ENCODE measurements at places on chromosomes 7 and 10.

DNA sequence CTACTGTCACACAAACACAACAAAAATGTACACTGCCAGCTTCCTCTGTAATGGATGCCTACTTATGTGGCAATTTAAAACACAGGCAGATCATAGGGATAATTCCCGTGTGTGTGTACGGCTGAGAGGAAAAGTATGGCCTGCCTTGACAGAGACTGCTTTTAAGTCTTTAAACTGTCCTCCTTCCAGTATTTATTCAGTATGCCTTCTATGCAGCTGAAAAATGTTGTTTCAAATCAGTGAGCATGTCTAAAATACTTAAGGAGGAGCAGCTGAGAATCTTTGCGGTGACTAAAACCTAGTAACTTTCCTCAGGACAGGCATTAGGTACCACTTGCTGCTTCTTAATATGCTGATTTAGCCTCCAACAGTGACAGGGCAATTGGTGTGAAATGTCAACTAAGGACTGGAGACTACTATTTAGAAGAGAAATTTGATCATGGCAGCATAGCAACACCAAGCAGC, 126.3 kb downstream of the CACNA2D1 start:
- DNase-seq = no peak

GRCh38 chr10:95693071-95693667, 558 bp downstream of the TCTN3 start:
- no peak for DNase-seq

DNA sequence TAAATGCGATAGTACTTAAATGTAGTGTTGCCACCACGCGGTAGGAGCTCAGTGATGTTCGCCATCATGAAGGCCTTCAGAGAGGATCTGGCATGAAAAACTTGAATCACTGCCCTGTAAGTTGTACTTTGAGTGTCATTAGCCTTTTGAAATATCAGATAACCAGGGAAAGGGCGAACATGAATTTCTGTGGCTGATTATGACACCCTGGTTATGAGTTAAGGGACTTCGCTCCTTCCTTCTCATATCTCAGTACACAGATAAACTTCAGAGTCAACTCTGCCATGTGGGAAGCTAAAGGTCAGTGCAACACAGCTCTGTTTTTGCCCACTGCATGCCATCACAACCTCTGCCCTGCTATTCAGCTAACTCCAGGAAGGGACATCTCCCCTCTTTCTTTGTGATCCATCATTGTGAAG, 8.9 kb upstream of the ACSL5 start:
- no peak for DNase-seq

DNA sequence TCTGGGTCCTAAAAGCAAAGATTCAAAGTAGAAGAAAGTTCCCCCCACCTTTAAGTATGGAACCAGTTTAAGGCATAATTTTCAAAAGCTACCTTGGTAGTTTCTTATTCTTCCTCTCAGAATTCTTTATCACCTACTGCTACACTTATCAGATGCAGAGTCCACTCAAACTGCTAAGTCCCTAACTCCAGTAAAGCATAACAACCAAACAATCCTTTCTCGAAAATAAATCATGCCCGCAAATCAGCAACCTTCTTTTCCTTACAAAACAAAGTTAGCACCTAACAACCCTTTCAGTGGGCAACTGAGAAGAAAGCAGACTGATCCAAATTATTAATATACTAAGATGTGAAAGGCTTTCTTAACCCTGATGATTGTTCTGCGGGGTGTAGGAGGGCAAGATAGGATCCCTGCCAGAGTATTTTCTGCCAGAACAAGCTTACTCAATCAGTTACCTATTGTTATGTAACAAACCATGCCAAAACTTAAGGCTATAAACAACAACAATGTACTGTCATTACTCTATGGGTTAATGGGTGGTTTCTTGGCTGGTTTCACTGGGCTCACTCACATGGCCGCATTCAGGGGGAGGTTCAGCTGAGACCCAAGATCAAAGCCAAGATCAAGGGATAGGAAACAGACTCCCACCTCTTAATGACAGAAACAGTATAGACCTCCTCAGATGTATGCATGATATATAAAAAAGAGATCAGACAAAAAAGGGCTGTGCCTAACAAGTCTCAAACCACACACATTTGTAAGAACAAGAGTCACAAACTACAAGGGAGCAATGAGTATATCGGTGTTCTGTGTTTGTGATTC, 42.0 kb downstream of the CCDC6 start:
- no peak for DNase-seq

- no peak for DNase-seq
Observed at GRCh38 chr10:2294739-2295138, 557.4 kb upstream of the ADARB2 start.

DNA sequence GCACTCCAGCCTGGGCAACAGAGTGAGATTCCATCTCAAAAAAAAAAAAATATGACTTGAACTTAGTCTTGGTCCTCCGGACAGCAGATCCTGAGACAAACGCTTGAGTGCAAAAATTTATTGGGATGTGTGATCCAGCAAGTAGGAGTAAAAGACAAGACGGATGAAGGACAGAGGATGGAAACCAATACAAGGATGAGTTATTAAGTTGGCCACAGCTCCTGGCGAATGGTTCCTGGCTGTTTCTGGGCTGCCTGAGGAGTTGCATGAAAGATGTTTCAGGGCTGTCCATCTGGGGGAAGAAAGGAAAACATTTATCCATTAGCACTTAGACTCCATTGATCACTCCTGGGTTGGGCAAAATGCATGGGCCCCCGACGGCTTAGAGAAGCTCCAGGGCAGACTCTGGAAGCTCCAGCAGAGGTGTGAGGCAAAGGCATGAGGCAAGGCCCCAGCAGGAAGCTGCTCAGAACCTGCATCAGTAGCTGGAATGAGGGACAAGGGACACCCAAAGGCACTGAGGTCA, 98.3 kb upstream of the ZNF438 start:
- no peak for DNase-seq

DNA sequence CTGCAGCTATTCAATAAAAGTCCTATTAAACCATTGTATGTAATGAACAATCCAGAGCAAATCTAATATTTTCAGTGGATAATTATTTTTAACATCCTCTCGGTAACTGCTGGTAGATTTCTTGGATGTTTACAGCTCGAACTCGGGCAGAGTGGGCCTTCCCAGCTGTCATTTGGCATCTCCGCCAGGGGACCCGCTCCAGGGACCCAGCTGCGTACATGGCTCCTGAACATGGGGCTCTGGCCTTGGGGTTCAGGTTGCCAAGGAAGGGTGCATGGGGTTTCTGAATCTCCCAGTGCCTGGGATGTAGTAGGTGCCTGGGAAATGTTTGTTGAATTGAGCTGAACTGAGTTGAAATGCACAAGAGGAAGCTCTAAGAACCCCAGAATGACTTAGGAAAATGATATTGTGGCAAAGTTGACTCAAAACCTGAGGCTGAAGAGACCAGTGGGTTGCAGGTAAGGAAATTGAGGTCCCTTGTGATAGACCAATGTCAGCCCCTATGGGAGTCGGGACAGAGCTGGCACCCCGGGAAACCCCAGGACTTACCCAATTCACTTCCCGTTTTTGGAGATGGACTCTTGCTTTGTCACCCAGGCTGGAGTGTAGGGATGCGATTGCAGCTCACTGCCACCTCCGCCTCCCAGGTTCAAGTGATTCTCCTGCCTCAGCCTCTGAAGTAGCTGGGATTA, 228.4 kb downstream of the CUX1 start:
- DNase-seq = no peak

GRCh38 chr7:130394421-130395195, 14.3 kb downstream of the CPA1 start:
- DNase-seq = no peak

DNA sequence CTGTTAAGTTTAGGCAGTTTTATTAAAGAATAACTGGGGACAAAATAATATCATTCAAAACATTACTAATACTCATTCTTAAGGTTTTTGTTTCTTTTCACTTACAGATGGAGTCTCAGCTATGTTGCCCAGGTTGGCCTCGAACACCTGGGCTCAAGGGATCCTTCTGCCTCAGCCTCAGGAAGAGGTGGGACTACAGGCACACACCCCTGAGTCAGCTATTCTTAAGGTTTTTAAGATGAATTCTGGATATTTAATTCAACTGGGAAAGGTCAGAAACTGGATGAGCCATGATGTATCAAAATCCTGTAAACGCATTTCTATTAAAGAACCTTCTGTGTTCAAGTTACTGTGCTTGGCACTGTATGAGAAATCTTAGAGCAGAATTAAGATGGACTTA, 3.5 kb downstream of the OAT start:
- no peak for DNase-seq

- no peak for DNase-seq
Observed at GRCh38 chr7:50455658-50456057, 5.5 kb upstream of the FIGNL1 start.

GRCh38 chr7:107432261-107432660, 37.6 kb upstream of the GPR22 start:
- no peak for DNase-seq
